ENCODE measurements at places on chromosomes 3 and 15. TPM values are rescaled to one million over a fixed set of nuclear protein-coding genes. Genes with fewer than 3 reads are reported as not detected.

The GOLGA6L9 gene
- 3.8 TPM for total RNA-seq

The SLC27A2 gene
- 0.75 TPM for total RNA-seq

The WNT7A gene
- 19.3 TPM for total RNA-seq

The NTRK3 gene
- not detected for total RNA-seq

The KCNMB3 gene
- total RNA-seq, result 1.7 TPM

The SPTSSB gene
- total RNA-seq, result not detected

DNA sequence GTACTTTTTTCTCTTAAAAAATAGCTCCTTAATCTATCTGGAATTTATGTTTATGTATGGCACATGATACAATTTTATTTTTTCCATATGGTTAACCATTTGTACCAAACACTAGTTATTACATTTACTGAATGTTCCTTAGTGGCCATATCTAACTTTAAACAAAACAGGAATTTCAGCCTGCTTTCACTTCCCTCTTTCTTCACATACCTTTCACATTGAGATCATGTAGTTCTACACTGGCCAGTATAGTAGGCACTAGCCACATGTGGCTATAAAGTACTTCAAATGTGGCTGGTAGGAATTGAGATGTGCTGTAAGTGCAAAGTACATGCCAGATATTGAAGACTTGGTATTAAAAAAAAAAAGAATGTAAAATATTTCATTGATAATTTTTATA, 4.7 kb upstream of the RYK start:
- no peak for DNase-seq

DNA sequence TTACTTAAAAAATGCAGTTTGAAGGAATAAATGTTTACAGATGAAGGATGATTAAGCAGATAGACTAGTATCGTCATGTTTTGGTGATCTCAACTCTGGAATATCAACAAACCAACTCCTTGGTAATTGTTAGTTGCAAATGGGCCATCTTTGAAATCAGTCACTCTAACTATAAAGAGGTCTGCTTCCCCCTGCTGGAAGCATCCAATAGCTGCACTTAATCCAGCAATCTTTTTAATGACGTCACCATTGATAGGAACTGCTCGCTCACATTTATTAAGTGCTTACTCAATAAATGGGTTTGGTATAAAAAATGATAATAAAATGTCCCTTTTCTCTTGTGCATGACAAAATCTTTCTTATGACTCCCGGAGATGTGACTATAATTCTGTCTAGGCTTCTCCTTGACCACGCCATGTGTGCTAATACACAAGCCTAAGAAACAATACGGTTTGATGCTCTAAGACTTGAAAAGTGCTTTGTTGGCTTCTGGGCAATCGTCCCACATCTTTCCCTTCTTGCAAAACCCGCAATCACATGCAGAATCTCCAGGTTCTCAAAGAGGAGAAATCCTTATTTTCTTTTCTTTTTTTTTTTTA, 227.6 kb upstream of the POU1F1 start:
- peak; percentile 6 for DNase-seq

- DNase-seq, result no peak
These were observed 828 bp upstream of the ATOSA start for GRCh38 chr15:52680041-52680391.

DNA sequence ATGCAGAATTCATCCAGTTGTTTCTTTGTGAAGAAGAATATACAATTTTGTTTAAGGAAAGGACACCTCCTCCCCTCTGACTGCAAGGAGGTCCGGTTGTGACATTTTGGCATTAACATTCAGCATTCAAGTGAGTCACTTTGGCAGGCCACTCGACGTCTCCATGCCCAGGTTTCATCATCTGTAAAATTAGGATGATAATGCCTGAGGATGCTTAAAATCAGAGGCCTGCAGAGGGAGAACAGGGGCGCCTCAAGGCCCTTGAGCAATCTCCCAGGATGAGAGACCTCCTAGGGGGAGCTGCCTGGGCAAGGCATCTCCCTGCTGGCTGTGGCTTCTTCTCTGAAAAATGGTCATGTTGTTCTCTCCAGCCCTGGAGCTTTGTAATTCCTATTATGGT, 236.0 kb downstream of the CACNA2D3 start:
- no peak for DNase-seq

GRCh38 chr15:68553994-68554720, 24.6 kb upstream of the CORO2B start:
- peak; percentile 44 for DNase-seq

- no peak for DNase-seq
These were observed 47.5 kb upstream of the FRMD4B start for GRCh38 chr3:69433121-69433968.

GRCh38 chr3:126080970-126081369, 3.0 kb downstream of the SLC41A3 start:
- no peak for DNase-seq

DNA sequence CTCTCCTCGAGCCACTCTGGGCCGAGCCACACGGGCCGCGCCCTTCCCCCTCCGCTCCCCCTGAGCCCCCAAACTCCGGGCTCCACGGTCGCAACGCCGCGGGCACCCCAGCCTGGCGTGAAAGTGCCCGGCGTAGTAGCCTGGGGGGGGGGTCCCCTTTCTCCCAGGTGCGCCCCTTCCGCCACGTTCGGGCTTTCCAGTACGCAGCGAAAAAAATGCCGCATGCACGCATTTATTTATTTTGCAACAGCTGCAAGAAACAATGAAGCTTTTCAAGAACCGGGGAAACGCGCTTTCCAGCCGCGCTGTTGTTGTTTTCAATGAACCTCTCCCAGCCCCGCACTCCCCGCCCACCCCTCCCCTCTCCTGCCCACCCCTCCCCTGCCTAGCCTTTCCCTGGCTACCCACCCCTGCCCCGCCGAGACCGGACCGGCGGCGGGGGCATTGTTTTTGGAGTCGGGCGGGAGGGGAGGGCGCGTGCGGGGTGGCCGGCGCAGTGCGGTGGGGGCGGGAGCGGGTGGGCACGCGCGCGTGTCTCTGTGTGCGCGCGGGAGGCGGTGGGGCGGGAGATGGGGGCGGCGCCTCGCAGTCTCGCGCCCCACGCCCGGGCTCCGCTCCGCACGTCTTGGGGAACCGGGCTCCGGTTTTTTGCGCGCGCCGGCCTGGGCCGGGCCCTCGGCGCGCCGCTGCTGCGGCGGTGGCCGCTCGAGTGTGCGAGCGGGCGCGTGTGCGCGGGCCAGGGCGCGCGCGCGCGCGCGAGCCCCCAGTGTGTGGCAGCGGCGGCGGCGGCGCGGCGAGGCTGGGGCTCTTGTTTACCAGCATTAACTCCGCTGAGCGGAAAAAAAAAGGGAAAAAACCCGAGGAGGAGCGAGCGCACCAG, at the start of gene IGF1R:
Gene IGF1R, plus strand, starts transcription at position 766 of the 880 bp plus-strand sequence. CDS start 1,043 bp downstream, outside the sequence.
- peak; percentile 76 for DNase-seq

DNA sequence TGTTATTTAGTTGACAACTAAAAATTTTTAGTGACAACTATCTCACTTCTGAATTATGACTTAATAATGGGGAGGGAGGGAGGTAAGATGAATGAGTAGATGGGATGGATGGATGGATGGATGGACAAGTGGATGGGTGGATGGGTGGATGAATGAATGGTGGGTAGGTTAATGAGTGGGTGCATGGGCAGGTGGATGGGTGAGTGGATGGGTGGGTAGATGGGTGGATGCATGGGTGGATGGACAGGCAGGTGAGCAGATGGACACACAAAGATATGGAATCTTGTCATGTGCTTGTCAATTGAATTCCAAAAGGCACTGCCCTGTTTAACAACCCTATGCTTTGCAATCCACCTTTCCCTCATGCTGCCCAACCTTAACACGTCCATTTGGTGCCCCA, 41.5 kb downstream of the KLHL25 start:
- DNase-seq, result no peak

DNA sequence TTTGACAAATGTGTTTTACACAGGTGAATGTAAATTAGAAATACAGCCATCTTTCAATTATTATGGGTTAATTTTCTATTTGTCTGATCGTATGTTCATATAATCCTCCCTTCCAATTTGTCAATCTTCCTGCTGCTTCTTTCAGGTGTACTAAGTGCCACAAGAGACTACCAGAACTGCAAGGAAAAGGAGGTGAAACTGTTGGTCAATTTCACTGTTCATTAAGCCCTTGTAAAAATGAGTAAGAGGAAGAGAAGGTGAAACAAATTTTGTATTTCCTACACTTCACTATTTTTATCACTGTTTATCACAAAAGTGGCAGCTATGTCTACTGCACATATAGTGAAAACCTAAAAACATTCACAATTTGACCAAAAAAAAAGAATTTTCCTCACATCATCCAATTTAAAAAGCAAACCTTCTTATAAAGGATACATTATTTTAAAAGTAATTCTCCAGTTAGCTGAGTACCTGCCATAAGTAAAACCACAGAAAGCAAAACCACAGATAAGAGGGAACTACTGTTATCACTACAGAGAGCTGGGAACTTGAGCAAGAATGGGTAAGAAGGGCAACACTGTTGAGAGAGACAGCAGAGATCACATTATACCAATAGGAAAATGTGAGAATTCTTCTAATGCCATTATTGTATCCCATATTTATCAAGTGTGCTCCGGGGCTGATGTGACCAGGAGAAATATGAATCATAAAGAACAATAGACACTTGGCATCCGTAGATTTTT, 163.0 kb downstream of the TBC1D5 start:
- no peak for DNase-seq

- no peak for DNase-seq
These were observed 79.8 kb downstream of the LIPC start for GRCh38 chr15:58511599-58511987.

GRCh38 chr3:76552653-76553052, 487.2 kb upstream of the ROBO2 start:
- DNase-seq, result no peak

DNA sequence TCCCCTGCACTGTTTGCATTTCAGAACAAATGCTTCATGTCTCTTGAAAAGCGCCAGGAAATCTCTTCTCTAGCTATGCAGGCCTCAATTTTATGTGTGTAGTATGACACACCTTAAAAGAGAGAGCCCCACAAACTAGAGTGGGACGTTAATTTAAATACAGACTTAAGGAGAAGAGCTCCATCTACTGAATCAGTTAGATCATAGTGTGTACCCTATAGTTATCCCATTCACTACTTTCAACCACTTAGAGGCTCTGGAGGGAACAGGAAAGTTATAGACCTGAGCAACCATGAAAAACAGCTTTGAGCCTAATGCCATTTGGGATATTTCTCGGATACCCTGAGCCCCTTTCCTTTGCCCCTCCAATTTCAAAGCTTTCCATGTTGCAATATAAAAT, 153.7 kb downstream of the TIGIT start:
- DNase-seq, result no peak

DNA sequence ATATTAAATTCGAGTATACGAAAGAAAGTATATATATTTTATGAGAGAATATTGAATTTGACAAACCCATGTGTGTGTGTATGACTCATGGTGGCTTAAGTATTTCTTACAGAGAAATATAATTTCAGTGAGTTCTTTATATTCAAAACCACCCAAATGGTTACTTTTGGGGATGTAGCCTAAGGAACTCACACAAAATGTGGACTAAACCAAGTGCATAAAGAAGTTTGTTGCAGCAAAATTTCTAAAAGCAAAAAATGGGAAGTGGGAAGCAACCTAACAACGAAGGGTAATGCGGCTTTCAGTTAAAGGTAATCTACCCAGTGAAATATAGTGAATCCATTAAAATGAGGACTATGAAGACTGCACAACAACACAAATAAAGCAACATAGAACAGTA, 277.1 kb downstream of the EDEM1 start:
- DNase-seq, result no peak

GRCh38 chr3:37492977-37493471, 318.6 kb upstream of the LRRFIP2 start:
- DNase-seq, result no peak

DNA sequence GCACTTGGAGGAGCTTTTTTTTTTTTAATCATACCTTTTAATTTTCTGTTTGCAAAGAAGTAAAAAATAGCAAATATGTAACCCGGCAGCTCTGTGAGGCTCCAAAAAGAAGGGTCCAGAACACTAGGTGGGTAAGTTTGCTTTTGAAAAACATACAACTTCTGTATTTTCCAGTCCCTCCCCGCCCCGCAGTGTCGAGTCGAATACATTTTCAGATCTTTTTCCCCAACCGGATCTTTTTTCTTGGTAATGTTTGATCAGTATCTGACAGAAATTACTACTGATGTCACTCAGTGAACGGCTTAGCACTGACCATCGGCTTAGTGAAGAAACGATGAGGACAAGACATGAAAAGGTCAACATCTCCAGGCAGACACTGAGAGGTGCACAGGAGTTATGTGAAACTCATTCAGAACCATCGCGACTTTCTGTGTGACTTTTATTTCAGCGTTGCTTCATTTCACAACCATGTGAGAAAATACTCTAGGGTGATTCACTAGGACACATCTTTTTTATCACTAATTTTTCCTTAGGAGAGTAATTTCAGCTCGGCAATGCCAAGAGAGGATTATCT, 11.0 kb downstream of the ISL2 start:
- DNase-seq, result no peak

GRCh38 chr15:99452010-99452409, 113.8 kb upstream of the MEF2A start:
- no peak for DNase-seq

DNA sequence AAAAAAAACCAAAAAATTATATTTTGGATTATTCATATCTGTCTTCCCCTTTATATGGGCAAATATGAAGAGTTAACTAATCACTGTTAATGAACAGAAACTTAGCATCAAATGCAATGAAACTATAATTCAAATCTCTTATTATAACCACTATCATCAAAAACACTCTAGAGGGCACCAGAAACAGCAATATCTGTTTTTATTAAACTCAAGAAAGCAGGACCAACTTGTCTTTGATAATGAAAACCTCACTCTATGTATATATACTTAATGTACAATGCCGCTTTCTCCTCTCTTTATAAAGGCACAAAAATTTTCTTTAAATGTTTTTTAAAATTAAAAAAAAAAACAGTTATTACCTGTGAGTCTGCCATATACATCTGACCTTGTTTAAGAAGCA, 92.7 kb downstream of the UACA start:
- DNase-seq, result peak; percentile 18

DNA sequence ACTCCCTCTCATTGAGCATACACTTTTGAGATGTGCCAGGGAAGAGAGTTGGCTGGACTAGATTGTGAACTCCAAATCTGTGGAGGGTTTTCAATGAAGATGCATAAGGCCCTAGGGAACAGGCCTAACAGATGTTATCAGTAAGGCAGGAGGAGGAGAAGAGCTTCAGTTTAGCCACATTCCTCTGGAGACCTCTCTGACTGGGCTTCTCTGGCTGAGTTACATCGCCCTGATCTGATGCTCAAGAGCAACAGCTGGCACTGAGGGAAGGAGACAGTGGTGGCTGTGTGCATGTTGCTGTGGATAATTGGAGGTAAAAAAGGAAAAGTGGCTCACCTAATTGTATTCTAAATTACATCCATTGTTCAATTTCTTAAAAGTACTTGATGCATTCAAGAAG, 206.4 kb upstream of the CFAP20DC start:
- DNase-seq, result no peak

All from CD4-positive, alpha-beta memory T cell (primary cell).